NCI-H1048 (cell line): ENCODE measurements at places on chromosomes 16 and 17.

DNA sequence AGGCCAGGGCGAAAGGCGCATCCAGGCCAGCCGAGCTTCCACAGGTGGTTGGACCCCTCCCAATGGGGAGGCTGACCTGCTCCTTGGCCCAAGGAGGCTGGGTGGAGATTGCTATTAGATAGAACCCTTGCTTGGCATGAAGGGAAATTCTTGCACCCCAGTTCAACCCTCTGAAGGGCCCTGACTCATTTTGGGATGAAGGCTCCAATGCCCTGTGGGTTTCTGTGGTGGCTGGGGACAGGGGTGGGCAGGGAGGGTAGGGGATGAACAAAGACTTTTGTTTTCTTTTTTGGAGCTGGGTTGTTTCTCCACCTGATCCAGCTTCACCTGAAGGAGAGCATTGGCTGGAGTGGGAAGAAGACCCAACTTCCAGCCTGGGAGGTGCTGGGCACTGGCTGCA lies 16.7 kb upstream of the TBX21 start:
- DNase-seq = no peak

GRCh38 chr17:82497483-82498405 lies 21.8 kb upstream of the FOXK2 start:
- no peak for DNase-seq

GRCh38 chr17:4607773-4608187 lies 23.5 kb downstream of the SMTNL2 start:
- DNase-seq = no peak

DNA sequence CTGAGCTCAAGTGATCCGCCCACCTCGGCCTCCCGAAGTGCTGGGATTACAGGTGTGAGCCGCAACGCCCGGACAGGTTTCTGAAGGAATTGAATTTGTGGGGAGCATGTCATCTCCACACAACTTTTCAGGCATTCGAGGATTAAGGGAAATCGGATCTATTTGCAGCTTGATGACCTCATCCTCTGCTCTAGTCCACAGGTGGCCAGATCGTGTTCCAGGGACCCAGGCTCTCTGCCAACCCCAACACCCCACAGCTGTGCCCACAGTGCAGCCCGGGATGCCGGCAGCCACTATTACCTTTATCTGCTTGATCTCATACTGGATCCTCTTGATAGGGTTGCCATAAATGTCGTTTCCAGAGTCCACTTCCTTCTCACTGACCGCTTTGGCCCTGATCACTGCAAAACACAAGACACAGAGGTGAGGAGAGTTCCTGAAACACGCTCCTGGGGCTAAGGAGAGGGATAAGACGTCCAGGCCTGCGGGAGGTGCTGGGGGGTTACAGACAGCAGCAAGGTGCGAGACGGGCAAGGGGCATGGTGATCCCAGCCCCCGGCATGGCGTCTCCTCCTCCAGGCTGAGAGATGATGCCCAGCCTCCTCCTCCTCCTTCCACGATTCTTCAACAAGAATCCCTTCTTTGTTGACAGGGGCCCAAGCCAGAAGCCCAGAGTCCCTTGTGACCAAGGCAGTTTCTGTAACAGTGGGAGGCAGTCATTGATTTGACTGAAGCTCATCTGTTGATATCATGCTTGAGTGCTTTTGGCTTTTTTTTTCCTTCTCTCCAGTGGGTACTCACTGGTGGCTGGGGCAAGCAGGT lies 29.3 kb downstream of the CEP295NL start:
- DNase-seq = no peak

- DNase-seq = no peak
Observed at GRCh38 chr17:42286411-42287221, 1.7 kb upstream of the STAT5A start.

DNA sequence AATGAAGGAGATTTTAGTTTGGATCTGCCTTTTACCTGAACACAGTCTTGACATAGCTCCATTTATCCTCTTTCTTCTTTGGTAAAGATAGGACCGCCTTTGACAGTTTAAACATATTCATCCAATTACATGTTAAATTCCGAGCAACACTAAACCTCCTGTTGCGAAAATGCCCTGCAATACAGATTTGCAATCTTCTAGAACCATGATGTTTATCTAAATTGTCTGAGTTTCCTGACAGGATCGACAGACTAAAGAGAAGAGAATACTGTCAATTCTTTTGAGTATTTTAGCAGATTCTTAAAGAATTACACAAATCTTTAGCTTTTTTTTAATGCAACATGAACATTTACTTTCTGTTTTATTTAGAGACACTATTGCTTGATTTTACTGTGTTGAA lies 1145.5 kb downstream of the CDH11 start:
- no peak for DNase-seq

GRCh38 chr17:74870512-74870911 lies 2.3 kb downstream of the FDXR start:
- DNase-seq = no peak

DNA sequence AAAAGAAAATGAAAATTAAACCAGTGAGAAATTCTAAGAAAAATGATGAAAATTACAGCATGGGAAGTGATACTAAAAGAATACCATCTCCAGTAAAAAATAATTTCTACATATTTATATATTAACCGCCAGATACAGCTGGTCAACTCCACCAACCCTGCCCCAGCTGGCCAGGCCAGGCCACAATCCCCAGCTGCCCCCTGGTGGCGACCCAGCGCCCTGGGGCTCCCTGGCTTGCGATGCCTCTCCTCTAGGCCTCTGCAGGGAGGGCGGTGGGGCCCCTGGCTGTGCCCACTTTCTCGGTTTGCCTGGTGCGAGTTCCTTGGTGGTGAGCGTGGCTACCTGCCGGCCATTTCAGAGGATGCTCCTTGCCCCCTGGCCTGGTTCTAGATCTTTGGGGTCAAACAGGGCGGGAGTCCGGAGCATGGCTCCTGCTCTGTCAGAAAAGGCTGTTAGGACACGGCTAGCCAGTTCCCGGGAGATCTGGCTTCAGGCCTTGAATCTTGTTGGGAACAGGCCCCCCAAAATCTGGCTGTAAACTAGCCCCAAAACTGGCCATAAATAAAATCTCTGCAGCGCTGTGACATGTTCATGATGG lies 14.5 kb downstream of the GLIS2 start:
- DNase-seq = no peak

DNA sequence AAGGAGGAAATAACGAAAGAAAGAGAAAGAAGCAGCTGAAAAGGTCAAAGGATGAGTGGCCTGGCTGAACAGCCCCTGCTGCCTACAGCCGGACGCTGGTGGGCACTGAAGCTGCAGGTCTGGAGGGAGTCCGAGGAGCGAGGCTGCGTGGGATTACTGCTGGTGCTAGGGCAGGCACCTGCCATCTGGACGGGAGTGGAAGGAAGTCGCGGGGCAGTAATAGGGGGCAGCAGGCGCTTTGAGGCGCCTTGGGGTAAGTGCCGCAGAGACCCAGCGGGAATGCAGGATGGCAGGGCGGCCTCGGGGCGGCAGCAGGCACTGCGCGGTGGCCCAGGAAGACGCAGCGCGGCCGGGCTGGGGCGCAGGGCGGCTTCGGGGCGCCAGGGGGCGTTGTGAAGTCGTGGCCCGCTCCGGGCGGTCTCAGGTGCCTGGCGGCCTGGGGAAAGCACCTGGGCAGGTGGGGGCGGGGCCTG lies 303 bp upstream of the SCNN1G start:
- peak; percentile 58 for DNase-seq

GRCh38 chr17:39158623-39159022 lies 7.2 kb upstream of the PLXDC1 start:
- no peak for DNase-seq

- no peak for DNase-seq
Observed at GRCh38 chr17:57881783-57882351, 32.0 kb upstream of the MRPS23 start.

- no peak for DNase-seq
Observed at GRCh38 chr17:64385187-64386083, 5.2 kb downstream of the PECAM1 start.

- peak; percentile 16 for DNase-seq
Observed at GRCh38 chr17:60941028-60941427, 263.4 kb downstream of the BCAS3 start.

- no peak for DNase-seq
Observed at GRCh38 chr17:27862840-27863239, 30.3 kb downstream of the LYRM9 start.

GRCh38 chr16:72427783-72428331 lies 255.9 kb upstream of the PMFBP1 start:
- DNase-seq = no peak

GRCh38 chr17:38738007-38738662 lies 8.0 kb downstream of the CISD3 start:
- DNase-seq = no peak

DNA sequence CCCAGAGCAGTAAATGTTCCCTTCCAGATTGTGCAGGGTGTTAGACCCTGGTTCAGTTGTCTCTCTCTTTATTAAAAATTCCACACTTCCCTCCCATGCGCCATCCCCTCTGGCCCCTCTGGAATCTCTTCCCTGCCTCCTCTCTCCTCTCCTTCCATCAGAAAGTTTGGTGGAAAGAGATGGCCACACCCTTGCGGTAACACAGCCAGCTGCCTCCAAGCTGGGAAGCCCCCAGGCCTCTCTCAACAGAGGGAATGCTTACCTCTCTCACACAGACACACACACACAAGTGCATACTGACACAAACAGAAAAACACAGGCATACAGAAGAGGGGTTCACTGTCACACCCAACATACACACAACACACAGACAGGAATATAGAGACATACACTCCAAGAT lies 220.5 kb downstream of the C16orf78 start:
- no peak for DNase-seq

- DNase-seq = no peak
Observed at GRCh38 chr16:67000384-67001351, 12.3 kb downstream of the CES4A start.

DNA sequence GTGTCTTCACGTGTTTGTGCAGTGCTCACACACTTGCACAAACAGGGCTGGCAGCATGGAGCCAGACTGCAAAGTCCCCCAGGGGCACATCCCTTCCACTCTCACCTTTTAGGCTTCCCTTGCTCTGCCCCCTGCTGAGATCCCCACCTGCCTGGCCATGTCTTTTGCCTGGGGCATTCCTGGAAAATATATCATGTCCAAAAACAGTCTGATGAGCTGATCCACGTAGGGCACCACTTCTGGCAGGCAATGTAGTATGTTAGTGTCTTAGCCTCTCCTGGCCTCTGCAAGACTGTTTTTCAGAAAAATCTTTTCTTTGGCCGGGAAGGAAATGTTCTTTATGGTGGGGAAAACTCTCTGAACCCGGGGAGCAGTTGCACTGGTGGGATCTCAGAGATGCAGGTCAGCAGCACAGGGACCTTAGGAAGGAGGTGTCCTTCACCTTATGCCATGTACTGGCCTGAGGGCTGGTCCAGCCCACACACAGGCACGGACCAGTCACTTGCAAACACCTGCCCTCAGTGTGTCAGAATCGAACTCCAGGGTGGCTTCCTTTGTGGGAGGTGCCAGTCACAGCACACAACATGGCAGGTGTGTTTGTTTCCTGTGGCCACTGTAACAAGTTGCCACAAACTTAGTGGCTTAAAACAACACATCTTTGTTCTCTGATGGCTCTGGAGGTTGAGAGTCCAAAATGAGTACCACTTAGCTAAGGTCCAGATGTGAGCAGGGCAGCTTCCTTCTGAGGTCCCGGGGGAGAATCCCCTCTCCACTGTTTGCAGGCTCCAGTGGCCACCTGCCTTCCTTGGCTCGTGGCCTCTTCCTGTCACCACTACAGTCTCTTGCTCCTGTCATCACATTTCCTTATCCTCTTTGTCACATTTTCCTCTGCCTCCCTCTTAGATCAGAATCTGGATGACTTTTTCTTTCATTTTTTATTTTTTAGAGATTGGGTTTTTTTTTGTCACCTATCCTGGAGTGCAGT lies 46.6 kb downstream of the MPRIP start:
- no peak for DNase-seq

DNA sequence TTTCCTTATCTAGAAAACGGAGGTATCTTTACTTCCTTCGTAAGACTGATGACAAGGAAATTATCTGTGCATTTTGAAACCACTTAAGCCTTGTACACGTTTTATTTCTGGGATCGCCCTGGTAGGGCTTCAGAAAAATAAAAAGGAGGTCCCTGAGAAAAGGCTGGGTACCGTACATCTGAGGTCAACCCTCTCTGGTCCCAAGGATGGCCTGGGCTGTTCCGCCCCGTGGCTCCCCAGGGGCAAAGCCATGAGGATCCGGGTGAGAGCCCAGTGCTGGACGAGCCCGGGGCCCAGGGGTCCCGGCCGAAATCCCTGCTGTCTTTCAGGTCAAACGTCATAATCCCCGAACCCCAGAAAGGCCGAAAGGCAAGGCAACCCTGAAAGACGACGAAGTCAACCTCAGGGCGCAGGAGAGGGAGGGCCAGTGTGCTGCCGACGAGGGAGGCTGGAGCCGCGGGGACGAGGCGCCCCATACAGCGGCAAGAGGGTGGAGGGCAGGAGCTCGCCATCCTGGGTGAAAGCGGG lies 656 bp upstream of the FUS start:
- DNase-seq = no peak

- no peak for DNase-seq
Observed at GRCh38 chr16:17160920-17161431, 309.8 kb downstream of the XYLT1 start.

DNA sequence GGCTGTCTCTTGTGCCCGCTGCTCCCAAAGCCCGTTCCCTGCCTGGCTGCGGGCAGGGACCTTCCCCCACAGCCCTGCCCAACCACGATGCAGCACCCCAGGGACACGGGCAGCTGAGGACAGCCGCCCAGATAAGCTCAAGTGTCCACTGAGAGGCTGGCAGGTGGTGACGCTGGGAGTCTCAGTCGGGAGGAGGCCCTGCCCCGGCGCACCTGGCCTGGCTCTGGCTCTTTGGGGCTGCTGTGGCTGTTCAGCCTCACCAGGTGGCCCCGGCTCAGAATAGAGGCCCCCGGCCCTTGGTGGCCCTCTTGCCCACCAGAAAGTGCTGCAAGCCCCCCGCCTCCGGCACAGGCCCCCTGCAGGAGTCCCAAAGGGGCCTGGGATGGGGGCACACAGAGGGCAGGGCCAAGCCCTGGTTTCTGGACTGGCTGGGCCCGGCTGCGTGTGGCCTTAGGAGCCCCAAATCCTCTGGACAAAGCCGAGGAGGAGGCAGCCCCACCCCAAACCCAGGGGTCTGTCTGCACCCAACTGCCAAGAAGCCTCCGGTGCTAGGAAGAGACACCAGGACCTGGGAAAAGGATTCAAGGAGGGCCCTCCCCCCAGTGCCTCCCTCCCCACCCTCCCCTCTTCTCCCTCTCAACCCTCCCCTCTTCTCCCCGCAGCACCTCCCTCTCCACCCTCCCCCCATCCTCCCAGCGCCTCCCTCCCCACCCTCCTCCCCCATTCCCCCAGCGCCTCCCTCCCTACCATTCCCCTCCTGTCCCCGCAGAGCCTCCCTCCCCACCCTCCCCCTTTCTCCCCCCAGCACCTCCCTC lies 5.3 kb downstream of the NTHL1 start:
- no peak for DNase-seq

- DNase-seq = no peak
Observed at GRCh38 chr17:68385490-68386215, 71.6 kb downstream of the WIPI1 start.

DNA sequence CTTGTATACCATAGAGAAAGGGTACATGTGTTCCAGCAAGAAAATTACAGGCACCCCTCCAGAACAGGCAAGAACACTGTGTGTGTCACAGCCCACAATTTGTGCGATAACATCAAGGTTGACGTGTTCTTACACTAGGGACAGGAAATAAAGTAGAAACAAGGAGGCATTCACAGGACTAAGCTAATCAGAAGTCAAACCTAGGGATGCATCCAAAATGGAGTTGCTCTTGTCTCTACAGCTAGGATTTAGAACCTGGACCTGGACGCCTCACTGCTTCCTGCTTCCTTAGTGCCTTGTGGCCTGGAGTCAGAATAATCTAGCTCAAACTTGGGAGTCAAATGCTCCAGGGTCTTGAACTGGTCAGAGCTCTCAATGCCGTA lies 41.3 kb downstream of the GINS3 start:
- DNase-seq = no peak
